ENCODE measurements at places on chromosomes 7 and 10.
A peak's percentile ranks its signal among the peaks of the same experiment; 100 is the strongest.

- no peak for DNase-seq
Measured at GRCh38 chr7:154503962-154504550, 451.9 kb downstream of the DPP6 start.

DNA sequence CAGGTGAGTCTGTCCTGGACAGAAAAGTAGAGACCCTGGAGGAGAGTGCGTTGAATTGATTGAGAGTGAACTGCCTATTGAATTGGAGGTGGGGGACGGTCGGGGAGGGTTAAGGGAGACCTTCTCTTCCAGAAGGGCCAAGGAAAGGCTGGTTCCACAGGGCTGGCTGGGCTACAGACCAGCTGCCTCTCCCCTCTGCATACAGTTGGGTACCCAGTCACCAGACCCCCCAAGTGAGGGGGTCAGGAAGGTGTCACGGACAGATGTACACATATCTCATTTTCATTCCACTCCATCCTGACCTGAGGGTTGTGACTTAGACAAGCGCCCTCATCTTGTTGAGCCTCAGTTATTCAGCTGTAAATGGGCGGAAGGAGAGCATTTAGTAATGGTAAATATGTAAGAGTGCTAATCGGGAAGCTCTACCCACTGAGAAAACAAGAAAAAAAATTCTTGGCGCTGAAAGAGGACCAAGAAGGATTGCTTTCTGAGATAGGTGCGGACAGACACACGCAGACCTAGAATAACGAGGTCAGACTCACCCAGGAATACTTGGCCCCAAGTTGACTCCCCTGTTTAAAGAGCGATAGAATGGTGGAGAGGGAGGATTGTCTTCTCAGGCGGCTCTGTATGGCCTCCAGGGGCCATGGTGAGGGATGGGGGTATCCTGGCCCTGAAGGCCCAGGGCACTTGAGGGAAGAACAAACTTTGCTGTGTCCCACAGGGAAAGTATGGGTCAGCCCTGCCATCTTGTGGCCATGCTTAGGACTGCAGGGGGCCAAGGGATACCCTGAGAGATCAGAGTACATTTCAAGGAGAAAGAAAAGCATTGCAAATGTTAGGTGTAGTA is 7.2 kb upstream of the MBL2 start:
- DNase-seq = no peak

DNA sequence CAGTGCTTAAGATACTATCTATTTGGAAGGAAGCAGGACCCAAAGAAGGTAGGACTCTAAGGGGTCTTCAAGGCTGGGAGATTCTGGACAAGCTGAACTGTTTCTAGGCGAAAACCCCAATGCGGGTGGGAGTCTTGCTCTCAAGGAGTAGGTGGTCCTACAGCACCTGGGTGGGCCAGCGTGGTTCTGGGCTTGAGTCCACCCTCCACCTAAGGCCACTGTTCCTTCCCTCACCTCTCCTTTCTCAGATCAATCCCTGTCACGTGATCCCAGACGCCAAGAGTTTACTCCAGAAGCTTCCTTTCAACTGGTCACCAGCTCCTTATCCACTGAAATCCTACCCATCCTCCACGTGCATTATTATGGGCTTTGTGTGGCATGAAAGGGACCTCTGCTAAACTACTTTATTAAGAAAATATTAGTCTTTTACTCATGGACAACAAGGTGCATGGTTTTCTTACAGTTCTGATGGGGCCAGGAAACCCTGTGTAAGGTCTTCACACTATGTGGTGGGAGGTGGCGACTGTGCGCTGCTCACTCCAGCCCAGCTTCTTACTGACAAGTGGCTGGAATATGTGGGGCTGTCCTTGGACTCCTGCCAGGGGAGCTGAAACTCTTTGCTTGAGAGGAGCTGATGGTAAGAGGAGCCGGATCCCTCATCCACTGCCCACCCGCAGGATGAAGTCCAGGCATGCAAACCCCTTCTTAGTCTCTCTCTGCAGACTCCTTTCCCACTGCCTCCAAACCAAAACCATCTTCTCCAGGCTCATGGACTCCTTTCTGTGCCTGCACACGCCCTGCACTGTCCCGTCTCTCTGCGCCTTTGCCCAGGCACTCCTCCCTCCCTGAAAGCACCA is 1.6 kb downstream of the ZNF746 start:
- peak; percentile 52 for DNase-seq

- DNase-seq = no peak
Measured at GRCh38 chr7:159205833-159206232, 61.2 kb upstream of the VIPR2 start.

- DNase-seq = no peak
Measured at GRCh38 chr10:133415752-133416151, 8.7 kb downstream of the SPRN start.

DNA sequence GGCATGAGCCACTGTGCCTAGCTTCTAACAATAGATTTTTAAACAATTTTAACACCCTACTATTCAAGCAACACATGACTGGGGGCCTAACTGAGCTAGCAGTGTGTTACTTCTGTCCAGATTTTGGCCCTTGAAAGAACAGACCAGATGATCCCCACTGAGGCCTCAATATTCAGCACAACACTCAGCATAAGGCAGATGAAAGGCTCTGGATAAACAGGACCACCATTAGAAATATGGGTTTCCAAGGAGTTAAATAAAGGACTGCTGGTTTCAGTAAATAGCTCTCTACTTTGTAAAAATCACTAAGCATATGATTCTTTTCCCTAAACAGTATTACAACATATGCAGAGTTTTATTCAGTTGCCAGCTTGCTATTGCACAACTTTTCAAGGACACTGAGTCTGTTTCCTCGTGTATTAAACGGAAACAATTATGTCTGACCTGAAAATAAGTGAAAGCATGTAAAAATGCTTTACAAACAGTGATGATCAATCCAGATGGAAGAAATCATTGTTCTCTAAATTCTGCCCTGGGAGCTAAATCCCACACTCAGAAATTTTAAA is 23.8 kb upstream of the FZD1 start:
- DNase-seq = no peak

- DNase-seq = peak; percentile 21
Measured at GRCh38 chr7:130732980-130733930, 752 bp downstream of the KLF14 start.

DNA sequence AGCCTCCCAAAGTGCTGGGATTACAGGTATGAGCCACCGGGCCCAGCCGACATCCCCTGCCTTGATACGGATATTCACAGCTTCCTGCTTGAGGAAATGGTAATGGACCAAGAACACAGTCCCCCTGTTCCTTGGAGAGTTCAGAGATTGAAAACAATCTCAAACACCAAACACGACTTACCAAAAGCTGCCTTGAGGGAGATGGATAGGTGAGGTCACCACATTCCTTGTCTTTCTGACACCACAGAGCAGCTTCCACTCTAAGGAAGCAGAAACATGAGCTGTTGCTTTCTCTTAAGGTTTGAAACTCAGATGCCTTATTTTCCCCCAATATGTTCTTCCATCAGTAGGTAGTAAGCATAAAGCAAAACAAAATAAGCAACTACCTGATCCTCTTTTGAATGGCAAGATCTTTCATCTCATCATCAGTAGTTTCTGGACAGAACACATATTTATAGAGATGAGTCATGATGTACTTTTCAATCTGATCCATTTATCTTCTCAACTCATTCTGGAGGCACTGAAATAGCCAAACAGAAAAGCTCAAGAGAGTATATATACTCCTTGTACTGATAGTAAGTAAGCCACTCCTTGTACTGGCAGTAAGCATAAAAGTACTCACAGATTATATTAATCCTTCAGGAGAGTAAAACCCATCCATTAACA is 199.1 kb upstream of the KCTD7 start:
- no peak for DNase-seq

- DNase-seq = no peak
Measured at GRCh38 chr7:24923172-24923865, 56.7 kb downstream of the OSBPL3 start.

GRCh38 chr10:71285180-71285545 is 33.9 kb upstream of the SLC29A3 start:
- peak; percentile 6 for DNase-seq

DNA sequence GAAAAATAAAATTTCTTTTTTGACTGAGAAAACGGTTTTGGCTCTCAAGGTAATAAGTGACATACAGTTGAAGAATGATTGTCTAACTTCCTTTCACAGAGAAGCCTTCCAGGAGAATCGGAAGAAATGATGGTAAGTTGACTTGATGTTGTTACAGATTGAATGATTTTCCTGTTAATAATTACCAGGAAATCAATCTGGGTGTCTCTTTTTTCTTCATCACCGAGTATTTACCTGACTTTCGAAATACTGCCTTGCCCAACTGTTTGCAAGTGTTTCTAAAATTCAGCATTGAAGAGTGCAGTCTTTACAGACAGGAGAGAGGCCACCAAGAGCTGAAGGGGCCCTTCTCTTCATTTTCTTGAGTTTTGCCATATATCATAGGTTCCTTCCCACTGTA is 4.0 kb downstream of the ITIH2 start:
- DNase-seq = no peak

DNA sequence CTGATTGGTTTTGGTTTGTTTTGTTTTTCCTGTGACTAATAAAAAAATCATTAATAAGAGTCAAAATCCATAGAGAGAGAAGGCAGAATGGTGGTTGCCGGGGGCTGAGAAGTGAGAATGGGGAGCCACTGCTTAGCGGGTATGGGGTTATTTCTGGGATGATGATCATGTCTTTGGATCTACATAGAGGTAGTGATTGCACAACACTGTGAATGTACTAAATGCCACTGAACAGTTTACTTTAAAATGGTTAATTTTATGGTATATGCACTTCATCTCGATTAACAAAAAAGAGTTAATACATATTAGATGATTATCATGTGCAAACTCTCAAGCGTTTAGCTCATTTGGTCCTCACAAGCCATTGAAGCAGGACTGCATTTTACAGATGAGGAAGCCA is 342.9 kb downstream of the ELMO1 start:
- DNase-seq = no peak

DNA sequence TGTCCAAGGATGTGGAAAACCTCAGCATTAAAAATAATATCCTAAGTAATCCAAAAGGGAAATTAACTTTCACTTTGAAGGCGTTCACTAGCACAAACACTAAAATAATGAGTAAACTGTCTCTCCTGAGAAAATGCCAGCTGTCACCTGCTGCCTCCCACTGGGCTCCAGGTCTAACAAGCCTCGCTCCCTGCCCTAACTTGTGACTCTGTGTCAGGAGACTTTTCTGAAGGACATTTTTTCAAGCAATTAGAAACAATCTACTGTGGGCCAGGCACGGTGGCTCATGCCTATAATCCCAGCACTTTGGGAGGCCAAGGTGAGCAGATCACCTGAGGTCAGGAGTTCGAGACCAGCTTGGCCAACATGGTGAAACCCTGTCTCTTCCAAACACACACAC is 72.8 kb upstream of the GLCCI1 start:
- no peak for DNase-seq

GRCh38 chr10:47379901-47380300 is 4.2 kb downstream of the ZNF488 start:
- DNase-seq = no peak

GRCh38 chr7:40324914-40325313 is 190.1 kb downstream of the SUGCT start:
- no peak for DNase-seq

- no peak for DNase-seq
Measured at GRCh38 chr7:134985894-134986362, 380 bp upstream of the AGBL3 start.

DNA sequence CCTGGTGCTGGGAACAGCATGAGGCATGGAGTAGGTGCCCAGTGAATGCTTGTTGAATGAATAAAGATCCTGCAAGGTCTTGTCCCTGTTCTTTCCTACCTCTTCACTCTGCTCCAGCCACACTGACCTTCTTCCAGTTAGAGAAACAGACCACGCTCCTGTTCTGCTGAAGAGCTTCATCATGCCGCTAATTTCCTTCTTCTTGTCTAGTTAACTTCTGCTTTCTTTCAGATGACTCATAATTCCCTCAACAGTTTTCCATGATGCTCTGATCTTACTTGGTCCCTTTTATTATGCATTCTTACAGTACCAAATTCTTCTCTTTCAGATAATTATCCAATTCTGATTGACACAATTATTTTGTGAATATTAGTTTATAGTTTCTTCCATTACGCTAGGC is 59.5 kb upstream of the C1QL3 start:
- DNase-seq = no peak

GRCh38 chr10:4137299-4137698 is 352.3 kb upstream of the KLF6 start:
- no peak for DNase-seq

- DNase-seq = no peak
Measured at GRCh38 chr10:97494151-97494550, 4.1 kb downstream of the MMS19 start.

- peak; percentile 17 for DNase-seq
Measured at GRCh38 chr10:12644380-12645144, 295.2 kb downstream of the CAMK1D start.

All from DMS79 treated with DMSO at 0.1 percent for 48 hours (cell line).